ENCODE measurements at places on chromosomes 7 and 10. TPM values are rescaled to one million over a fixed set of nuclear protein-coding genes. Genes with fewer than 3 reads are reported as not detected.

DNA sequence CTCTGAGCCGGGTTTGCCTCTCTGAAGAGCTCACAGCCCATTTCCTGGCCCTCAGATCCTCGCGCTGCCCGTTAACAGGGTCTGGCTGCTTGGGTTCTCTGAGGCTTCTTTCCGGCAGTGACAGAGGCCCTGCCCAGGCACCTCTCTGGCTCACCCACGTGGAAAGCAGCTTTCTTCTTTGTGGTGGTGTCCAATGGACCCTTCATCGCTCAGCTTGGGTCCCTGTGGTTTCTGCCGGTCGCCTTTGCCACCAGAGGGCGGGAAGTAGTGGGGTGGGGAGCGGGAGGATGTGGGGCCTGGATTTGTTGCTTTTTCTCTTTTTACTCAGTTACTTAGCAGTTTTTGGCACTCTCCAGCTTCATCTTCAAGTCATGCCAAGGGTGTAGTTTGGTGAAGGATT, 15.6 kb upstream of the JAKMIP3 start:
- H3K27me3 ChIP-seq, result peaks cover 45% of the 10 kb centered on the region
- H3K4me3 ChIP-seq, result no peak overlapping the region
- H3K4me1 ChIP-seq, result no peaks in the 10 kb centered on the region
- no peak for DNase-seq

OPN4 gene
- total RNA-seq, result not detected

- no peaks in the 10 kb centered on the region for H3K4me1 ChIP-seq
- DNase-seq, result no peak
- no peak overlapping the region for H3K27ac ChIP-seq
- no peaks in the 10 kb centered on the region for H3K27me3 ChIP-seq
- no peaks in the 10 kb centered on the region for H3K36me3 ChIP-seq
Observed at GRCh38 chr10:11759347-11759746, 17.2 kb downstream of the ECHDC3 start.

- no peak overlapping the region for H3K4me3 ChIP-seq
- no peaks in the 10 kb centered on the region for H3K27me3 ChIP-seq
- no peak overlapping the region for H3K27ac ChIP-seq
- no peak for DNase-seq
- no peaks in the 10 kb centered on the region for H3K4me1 ChIP-seq
Observed at GRCh38 chr7:44163591-44163990, 22.5 kb upstream of the MYL7 start.

ANKRD2 gene
- 0.35 TPM for total RNA-seq

GRCh38 chr10:127563718-127564553, 14.8 kb downstream of the NPS start:
- H3K27ac ChIP-seq, result no peak overlapping the region
- no peak for DNase-seq
- no peak overlapping the region for H3K4me3 ChIP-seq
- H3K36me3 ChIP-seq, result no peaks in the 10 kb centered on the region

DNA sequence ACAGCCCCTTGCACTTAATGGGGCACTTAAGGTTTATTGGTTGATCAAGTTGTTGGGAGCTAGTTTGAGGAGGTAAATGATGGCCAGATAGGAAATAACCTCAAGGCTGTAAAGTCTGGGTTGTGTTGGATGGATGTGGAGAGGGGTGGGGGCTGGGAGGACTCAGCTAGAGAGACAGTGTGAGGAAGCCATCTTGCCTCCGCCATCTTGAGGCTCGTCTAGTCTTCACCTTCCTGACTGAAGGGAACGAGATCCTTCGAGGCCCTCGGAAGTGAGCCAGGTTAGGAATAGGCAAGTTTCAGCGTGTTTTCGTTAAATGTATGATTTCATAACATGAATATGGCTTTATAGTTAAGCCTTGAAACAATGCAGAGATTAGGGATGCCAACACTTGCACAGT, 5.5 kb downstream of the GALNT17 start:
- H3K27ac ChIP-seq, result no peak overlapping the region
- H3K4me3 ChIP-seq, result no peak overlapping the region
- no peak for DNase-seq
- peaks cover 4% of the 10 kb centered on the region for H3K27me3 ChIP-seq
- no peaks in the 10 kb centered on the region for H3K36me3 ChIP-seq

DNA sequence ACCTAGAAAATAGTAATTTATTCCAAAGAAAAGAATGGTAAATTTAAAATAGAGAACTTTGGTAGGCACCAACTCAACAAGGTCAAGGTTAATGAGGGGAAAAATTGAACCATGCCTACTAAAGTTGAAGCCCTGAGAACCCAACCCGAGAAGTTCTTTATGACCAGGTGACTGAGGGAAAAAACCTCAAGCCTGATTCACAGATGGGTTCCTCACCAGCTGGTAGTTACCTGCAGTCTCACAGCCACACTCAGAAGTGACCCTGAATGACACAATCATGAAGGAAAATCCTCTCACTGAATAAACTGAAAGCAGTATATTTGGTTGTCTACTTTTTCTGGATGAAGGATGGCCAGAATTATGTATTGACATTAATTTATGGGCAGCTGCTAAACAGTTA, 7.0 kb downstream of the C10orf67 start:
- no peak for DNase-seq
- H3K4me3 ChIP-seq, result no peak overlapping the region
- no peak overlapping the region for H3K27ac ChIP-seq
- H3K27me3 ChIP-seq, result peaks cover 2% of the 10 kb centered on the region
- no peaks in the 10 kb centered on the region for H3K4me1 ChIP-seq

- no peak overlapping the region for H3K4me3 ChIP-seq
- H3K27me3 ChIP-seq, result no peaks in the 10 kb centered on the region
- DNase-seq, result no peak
- no peaks in the 10 kb centered on the region for H3K36me3 ChIP-seq
- no peak overlapping the region for H3K27ac ChIP-seq
Observed at GRCh38 chr7:52825611-52826010, 209.8 kb upstream of the POM121L12 start.

DNA sequence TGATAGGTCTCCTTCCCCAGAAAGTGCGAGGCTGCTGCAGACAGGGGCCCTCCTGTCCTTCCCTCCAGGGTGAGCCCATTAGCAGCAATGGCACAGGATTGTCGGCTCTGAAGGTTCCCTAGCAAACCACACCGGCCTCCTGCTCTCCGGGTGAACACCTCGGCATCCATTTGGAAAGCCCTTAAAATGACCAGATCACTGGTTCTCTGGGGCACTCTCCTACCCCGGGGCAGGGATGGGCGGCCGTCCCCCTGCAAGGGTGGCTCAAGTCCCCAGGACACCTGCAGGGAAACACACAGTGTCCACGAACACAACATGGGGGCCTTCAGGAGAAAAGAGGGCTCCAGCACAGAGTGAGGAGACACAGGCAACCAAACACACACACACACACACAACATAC, 459.1 kb downstream of the PTPRN2 start:
- DNase-seq, result no peak
- H3K36me3 ChIP-seq, result no peaks in the 10 kb centered on the region
- no peak overlapping the region for H3K4me3 ChIP-seq
- peaks cover 5% of the 10 kb centered on the region for H3K27me3 ChIP-seq
- H3K27ac ChIP-seq, result no peak overlapping the region

DNA sequence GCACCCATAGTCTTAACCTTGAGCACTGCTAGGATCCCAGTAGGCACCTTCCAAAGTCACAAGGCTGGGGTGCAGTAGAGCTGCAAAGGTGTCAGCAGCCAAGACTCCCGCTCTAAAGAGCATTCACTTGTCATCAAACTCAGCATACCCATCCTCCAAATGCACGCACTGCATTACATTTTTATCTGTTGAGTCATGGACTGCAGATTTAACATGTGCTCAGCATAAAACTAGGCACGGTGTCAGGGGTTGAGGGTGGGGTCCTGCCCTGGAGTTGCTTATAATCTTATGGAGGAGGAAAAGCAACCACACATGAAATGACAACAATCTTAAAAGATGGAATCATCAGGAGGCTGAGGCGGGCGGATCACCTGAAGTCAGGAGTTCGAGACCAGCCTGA, 102.6 kb downstream of the PARP12 start:
- no peak overlapping the region for H3K4me3 ChIP-seq
- H3K36me3 ChIP-seq, result peaks cover 2% of the 10 kb centered on the region
- H3K4me1 ChIP-seq, result no peaks in the 10 kb centered on the region
- no peak for DNase-seq
- no peaks in the 10 kb centered on the region for H3K27me3 ChIP-seq
- H3K27ac ChIP-seq, result no peak overlapping the region

DNA sequence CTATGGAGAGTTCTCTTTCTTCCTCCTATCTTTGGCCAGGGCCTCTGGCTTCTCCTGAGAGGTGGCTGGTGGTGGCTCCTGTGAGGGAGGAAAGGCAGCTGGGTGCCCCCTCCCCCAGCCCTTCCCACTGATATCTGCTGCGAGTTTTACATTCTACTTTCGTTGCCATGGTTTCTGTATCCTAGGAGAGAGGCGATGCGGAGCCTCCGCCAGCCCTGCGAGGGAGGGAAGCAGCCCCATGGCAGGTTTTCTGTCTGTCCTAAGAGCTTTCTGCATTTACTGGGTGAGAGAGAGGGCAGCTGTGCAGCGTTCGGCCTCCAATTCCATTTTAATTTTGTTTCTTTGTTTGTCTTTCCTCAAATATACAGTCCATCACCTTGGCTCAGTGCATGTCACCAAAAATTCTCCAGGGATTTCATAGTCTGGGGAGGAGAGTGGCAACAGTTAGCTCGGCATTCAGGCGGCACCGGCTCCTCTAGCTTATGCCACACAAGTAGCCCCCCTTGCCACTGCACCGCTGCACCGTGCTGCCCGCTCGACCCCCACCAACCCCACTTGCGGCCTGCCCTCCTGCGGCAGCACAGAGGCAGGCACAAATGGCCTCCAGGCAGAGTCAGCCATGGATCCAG, 20.4 kb downstream of the DNAJB12 start:
- H3K27ac ChIP-seq, result peak overlapping the region; percentile 90
- no peak for DNase-seq
- no peak overlapping the region for H3K4me3 ChIP-seq

DNA sequence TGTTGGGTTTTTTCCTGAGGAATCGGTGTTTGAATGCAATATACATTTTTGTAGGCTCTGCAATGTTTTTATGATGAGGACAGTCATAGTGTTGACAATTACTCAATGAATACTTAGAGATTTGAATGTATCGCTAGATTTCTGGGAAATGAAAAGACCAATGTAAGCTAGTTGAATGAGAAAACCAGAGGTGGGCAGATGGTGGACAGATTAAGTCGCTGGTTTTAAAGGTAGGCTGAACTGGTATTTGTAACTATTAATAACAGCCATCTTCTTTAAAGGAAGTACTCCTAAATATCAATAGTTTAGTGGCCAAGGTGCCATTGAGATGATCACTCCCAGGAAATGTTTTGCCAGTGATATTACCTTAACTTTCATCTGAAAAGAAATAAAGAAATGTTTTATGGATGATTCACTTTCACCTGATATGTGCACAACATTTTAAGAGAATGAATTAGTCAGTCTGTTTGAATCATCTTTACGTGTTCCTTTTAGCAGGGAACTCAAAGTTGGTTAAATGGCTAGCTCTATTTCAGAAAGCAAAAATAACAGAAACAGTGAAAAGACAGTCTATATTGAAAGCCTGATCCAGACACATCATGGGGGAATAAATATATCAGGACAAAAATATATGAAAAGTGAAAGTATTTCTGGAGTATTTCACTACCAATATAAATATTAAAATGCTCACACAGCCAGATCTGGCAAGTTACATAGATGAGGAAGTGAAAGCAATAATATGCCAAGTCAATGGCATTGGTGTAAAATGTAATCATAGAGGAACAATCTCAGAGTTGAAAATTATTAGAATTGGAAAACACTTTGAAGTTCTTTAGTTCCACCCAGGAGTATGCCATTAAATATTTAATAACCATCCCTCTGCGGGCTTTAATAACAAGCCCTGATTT, 20.7 kb downstream of the MET start:
- H3K27me3 ChIP-seq, result no peaks in the 10 kb centered on the region
- H3K4me1 ChIP-seq, result no peaks in the 10 kb centered on the region
- DNase-seq, result no peak

GATA3 gene
- total RNA-seq, result 52.4 TPM

DNA sequence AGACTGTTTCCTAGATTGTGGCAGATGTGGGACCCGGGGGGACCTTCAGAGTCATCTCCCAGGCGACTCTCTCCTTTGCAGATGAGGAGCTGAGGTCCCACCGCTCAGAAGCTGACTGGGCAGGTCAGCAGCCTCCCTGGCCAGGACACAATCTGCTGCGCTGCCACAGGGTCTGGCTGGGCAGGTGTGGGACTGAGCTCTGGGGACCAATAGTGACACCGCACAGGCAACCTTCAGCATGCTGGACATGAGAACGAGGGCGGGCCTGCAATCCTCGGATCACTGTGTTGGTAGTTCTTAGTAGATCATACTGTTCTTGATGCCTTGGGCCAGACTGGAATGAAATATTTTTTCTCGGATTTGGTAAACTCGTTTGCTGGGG, 20.5 kb upstream of the CRYGN start:
- no peak overlapping the region for H3K27ac ChIP-seq
- H3K4me3 ChIP-seq, result no peak overlapping the region
- no peaks in the 10 kb centered on the region for H3K4me1 ChIP-seq
- H3K27me3 ChIP-seq, result peaks cover 12% of the 10 kb centered on the region
- peaks cover 6% of the 10 kb centered on the region for H3K36me3 ChIP-seq
- DNase-seq, result no peak

ZNF239 gene
- total RNA-seq, result 4.9 TPM

DNA sequence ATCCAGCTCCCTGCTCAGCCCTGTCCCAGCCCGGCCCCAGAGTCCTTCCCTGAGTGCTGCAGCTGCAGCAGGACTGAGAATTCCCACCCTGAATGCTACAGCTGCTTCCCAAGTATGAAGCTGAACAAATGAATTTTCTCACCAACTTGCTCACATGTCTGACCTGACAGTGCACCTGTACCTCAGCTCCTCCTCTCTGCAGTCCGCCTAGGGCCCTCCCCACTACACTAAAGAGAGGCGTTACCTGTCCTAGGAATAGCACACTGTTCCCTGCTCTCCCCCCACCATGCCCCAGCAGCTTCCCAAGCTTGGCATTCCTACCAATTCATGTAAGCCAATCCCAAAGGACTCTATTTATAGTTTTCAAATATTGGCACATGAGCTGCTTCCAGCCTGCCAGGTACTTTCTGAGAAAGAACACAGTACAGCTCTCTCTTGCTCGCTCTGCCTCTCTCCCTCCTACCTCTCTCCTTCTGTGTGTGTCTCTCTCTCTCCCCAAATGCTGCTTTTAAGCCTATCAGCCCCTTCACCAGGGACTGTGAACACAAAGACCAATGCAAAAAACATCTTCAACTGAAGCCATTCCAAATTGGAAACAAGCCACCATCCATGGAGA, 400.1 kb downstream of the TNS3 start:
- no peak for DNase-seq
- no peak overlapping the region for H3K27ac ChIP-seq
- H3K36me3 ChIP-seq, result no peaks in the 10 kb centered on the region
- H3K27me3 ChIP-seq, result no peaks in the 10 kb centered on the region
- no peaks in the 10 kb centered on the region for H3K4me1 ChIP-seq

DNA sequence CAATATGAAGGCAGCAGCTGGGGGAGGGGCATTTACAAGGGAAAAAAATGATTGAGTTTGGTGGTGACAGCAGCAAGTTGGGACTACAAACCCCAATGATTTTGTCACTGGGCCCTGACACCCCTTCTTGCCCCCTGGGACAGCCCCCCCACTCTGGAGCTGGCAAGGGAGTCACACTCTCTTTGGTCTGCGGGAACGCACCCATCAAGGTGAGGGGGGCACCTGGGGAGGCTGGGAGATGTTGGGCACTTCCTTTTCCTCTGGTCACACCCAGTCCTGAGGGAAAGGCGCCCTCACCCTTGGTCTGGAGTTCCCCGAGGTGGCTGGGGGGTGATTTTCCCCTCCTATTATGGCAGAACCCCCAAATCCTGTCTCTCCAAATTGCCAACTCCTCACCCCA, 24.4 kb downstream of the EPHB4 start:
- no peaks in the 10 kb centered on the region for H3K36me3 ChIP-seq
- no peak for DNase-seq
- peaks cover 8% of the 10 kb centered on the region for H3K4me1 ChIP-seq
- H3K27ac ChIP-seq, result no peak overlapping the region
- no peak overlapping the region for H3K4me3 ChIP-seq
- peaks cover 36% of the 10 kb centered on the region for H3K27me3 ChIP-seq
